Activated CD4-positive, alpha-beta T cell treated with anti-CD3 and anti-CD28 coated beads, Interleukin-2, amount 50 U/mL, for 24 hours (primary cell): ENCODE measurements at places on chromosomes 1 and 21.
A peak's percentile ranks its signal among the peaks of the same experiment; 100 is the strongest.

DNA sequence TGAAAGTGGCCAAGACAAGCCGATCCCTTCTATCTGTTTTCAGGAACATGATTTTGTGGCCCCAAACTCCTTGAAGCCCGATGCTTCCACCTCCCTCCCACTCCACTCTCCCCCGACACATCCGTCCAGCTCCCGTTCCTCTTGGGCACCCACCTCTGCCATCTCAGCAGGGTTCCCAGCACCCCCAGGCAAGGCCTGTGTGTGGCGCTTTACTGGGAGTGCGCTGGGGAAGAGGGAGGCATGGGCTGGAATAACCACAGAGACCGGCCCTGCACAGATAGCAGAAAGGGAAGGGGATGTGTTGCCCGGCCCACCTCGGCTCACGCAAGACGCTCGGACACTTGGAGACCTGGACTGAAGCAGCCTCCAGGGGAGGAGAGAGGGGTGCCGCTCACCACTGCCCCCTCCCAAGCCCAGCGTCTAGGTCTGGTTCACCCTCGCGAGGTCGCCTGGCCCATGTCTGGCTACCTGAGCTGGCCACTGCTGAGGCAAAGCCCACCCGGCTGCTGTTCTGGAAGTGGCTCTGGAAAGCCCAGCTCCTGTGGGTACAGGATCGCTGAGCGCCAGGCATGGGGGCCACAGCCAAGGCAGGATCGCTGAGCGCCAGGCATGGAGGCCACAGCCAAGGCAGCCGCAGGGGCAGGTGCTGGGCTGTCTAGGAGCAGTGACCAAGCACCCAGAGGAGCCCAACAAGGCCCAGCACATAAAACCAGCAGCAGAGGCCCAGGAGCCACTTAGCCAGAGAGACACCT is 23.8 kb upstream of the COL18A1 start:
- DNase-seq = no peak

DNA sequence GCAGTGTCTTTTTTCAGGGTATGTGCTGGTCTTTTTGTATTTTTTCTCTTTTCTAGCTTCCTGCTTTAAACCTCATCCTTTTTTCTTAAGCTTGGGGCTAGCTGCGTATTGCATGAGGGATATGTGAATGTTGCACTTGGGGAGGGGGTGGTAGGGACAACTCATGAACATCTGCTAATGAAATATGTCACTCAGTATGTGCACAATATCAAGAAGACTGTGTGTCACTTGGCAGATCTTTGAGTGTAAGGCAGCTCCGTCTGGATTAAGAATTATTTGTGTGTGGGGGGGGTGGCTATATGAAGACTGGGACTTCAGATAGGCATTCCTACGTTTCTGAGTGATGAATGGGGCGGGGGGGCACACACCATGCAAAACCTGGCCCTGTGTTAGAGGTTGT is 170.4 kb upstream of the CACNA1E start:
- DNase-seq = no peak

- no peak for DNase-seq
Observed at GRCh38 chr1:184513421-184513820, 126.6 kb downstream of the C1orf21 start.

DNA sequence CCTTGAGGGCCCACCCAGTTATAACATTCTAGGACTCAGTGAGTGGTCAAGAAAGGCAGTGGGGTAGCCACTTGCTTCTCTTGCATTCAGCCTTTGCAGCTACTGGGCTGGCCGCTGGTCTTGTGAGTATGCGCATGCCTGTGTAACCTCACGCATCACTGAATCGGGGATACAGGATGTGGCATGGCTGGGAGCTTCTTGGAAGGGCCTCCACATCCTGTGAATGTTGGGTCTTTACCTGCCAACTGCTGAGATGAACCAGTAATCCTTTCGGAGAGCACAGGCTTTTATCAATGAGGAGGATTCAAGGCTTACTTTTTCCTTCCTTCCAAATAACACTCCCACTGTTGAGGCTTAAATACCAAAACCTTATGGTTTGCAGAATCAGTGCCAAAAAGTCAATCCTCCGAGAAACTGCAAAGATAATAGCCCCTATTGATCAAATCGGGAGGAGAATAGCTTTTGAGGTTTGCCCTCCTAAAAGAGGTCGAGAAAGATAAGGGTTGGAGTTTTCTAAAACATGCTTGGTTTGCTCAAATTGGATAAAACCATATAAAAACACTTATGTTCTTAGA is 198.9 kb upstream of the UBE2U start:
- DNase-seq = no peak

- DNase-seq = no peak
Observed at GRCh38 chr1:21494196-21494595, 15.0 kb upstream of the ALPL start.

- DNase-seq = no peak
Observed at GRCh38 chr1:174812656-174813055, 187.1 kb upstream of the CACYBP start.

DNA sequence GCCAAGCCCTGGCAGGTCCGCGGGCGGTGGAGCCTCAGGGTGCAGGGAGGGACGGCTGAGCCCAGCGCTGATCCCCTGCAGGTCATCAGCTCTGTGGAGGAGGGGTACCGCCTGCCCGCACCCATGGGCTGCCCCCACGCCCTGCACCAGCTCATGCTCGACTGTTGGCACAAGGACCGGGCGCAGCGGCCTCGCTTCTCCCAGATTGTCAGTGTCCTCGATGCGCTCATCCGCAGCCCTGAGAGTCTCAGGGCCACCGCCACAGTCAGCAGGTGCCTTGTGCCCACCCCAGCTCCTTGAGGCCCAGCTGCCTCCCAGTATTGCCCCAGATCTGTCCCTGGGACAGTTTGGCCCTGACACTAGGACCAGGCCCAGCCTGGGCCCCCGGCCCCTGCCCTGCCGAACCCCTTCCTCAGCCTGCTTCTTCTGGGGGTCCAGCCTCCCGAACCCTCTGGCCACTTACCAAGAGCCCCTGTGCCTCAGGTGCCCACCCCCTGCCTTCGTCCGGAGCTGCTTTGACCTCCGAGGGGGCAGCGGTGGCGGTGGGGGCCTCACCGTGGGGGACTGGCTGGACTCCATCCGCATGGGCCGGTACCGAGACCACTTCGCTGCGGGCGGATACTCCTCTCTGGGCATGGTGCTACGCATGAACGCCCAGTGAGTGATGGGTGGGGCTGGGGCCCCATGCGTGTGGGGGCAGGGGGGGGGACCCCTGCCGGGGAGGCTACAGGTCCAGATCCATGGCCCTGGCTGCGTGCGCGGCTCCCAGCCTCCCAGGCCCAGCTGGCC is 35.4 kb upstream of the C1QA start:
- no peak for DNase-seq

DNA sequence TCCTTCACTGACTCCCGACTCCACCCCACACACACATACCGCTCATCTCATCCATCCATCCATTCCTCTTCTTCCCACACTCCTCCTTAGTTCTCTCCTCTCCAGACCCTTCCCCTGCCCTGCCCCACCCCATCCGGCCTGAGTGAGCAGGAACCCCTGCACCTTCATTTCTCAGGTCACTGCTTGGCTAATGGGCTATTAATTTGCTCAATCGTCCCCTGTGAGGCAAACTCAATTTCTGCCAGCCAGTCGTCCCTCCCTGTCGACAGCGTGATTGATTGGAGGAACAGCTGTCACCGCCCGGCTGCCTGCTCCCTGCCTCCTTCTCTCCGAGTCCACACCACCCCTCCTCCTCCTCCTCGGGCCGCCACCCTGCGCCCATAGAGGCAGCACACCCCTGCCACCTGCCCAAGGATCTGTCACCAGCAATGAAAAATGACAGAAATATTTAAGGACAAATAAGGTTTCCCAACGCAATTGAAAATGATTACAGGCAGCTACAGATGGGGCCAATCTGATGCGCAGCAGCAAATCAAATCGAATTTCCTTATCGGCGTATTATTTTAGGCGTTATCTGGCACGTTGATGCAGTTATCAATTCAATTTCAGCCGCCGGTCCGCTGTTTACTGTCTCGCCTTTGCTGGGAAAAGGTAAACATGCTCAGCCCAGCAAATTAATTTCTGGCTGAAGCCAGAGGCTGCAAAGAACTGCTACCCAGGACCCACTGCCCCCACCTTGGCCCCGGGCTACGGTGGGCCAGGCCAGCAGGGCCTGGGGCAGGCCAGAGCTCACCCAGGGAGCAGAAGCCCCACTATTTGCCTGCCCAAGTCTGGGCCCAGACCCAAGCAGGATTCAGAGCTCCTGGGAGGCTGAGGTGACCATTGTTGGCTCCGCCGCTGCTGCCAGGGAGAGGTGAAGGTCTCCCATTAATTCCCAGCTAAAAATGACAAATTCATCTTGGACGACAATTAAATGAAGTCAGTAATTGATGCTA is 71.3 kb downstream of the TMEM53 start:
- no peak for DNase-seq

DNA sequence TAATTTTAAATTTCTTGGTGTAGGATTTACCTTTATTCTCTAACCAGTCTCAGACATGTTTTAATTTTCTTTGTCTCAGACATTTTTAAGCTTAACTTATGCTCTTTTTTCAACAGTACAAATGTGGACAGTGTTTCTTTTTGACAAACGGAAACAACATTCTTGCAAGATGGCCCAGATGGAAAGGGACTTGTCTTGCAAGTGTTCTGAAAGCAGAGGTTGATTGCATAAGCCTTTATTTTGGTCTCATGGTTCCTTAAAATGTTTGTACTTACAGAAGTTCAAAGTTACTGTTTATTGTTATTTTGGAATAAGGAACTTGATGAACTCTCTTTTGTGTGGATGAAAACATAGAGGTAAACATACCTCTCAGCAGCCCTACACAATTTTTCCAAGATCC is 22.9 kb downstream of the SMAP2 start:
- no peak for DNase-seq

GRCh38 chr1:47686731-47687630 is 249.1 kb downstream of the FOXD2 start:
- no peak for DNase-seq

GRCh38 chr1:163401211-163401610 is 79.5 kb downstream of the NUF2 start:
- no peak for DNase-seq

DNA sequence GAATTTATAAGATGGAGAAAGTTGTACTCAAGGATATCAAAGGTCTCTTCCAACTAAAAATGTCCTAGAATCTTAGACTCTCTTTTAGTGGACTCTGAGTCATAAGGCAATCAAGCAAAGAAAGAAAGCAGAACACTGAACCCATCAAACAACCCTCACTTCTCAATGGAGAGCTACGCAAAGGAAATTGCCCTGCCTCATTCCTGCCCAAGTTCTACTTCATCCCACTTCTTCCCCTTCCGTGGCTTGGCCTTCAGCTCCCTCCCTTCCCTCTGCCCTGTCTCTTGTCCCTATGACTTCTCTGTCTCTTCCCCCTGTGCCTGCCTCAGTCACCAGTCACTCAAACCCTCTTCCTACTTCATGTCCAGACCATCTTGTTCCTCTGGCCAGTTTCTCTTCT is 58.5 kb downstream of the RIMS3 start:
- DNase-seq = no peak

- no peak for DNase-seq
Observed at GRCh38 chr1:12477936-12478611, 139.9 kb downstream of the DHRS3 start.

- no peak for DNase-seq
Observed at GRCh38 chr1:96346719-96347118, 374.9 kb upstream of the PTBP2 start.

DNA sequence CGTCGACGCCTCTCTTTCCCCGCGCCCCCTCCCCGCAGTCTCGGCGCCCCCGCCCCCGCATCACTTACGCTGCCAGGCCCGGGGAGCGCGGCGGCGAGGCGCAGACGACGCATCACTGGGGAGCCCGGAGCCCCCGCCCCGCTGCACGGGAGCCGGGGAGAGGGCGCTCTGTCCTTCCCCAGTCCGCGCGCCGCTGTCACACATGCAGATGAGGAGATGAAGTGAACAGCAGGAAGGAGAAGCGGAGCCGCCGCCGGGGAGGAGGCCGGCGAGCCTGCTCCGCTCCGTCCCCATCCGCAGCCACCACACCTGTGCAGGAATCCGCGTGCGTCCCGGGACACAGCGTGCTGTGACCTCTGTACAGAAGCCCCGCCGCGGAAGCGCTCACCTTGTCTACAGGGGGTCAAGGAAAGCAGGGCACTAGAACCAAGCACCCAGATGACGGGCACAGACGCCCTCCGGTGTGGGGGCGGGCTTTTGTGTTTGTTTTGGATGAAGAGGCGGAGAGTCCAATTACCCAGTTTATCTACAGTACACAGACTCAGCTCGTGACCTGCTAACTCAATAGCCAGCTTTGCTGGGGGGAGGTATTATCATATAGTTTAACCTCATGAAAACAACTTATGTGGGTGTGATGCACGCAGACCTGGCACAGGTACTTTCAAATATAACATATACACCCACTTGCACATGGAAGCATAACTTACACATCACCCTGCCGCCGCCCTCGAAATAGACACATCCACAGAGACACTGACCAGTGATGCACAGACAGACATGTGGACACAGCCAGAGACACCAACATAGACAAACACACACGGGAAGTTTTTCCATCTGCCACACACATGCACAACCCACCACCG is 12.4 kb downstream of the KLHDC8A start:
- DNase-seq = peak; percentile 19

- DNase-seq = no peak
Observed at GRCh38 chr1:54463259-54464030, 57.3 kb upstream of the SSBP3 start.

DNA sequence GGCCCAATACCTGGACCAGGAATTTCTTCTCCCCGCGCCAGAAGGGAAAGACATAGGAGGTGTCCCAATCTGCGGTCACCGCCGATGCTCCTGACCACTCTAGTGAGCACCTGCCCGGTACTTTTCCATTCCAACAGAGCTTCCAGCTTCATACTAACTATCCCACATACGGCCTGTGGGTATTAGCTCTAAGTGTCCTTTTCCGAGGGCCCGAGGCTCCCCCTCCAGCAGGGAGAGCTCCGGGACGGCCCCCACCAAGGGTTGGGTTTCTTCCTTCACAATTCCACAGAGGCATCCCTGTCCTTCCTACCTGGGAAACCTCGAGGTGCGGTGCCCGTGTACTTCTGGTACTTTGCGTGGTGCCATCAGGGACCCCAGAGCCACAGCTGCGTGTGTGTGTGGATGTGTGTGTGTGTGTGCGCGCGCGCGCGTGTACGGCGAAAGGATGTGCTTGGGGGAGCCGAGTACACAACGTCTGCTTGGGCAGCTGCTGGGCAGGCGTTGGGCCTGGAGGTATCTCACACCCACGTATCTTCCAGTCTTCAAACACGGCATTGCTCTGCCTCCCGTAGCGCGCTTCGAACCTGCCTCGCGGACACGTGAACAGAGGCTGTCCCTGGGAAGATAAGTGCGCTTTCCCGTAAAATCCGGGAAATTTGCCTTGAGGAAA is 2.4 kb upstream of the SIM2 start:
- DNase-seq = no peak

GRCh38 chr1:225318706-225319575 is 108.9 kb downstream of the LBR start:
- DNase-seq = no peak

GRCh38 chr1:17198476-17199258 is 6.3 kb upstream of the PADI1 start:
- DNase-seq = no peak

GRCh38 chr1:228378090-228378872 is 28.4 kb downstream of the TRIM11 start:
- DNase-seq = peak; percentile 27
